Smooth muscle cell of bladder (primary cell): ENCODE measurements at places on chromosomes 1 and 21. TPM values are rescaled to one million over a fixed set of nuclear protein-coding genes. Genes with fewer than 3 reads are reported as not detected.

SLFNL1 gene
- 0.28 and 0.55 TPM in 2 replicates for total RNA-seq

AGBL4 gene
- total RNA-seq = not detected in 2 replicates

ST6GALNAC5 gene
- 0.43 and 1.1 TPM in 2 replicates for total RNA-seq

HIPK1 gene
- total RNA-seq = 16.2 and 17.7 TPM in 2 replicates

SNIP1 gene
- total RNA-seq = 10.0 and 14.1 TPM in 2 replicates

RGS1 gene
- not detected in 2 replicates for total RNA-seq

OPRD1 gene
- under 0.01 TPM in 1 of 2 replicates, not detected in the other for total RNA-seq

KCNJ9 gene
- total RNA-seq = under 0.01 TPM in 2 replicates

LAMC1 gene
- total RNA-seq = 613 and 643 TPM in 2 replicates

OR2T3 gene
- not detected in 2 replicates for total RNA-seq

EPHA10 gene
- 0.14 TPM in 1 of 2 replicates, not detected in the other for total RNA-seq

C1orf141 gene
- not detected in 2 replicates for total RNA-seq

HPCA gene
- under 0.01 and 0.18 TPM in 2 replicates for total RNA-seq

L1TD1 gene
- total RNA-seq = under 0.01 TPM in 1 of 2 replicates, not detected in the other

S100A9 gene
- total RNA-seq = 0.28 and 0.83 TPM in 2 replicates

BCAR3 gene
- 21.3 and 21.7 TPM in 2 replicates for total RNA-seq

SH3D21 gene
- 1.8 and 5.0 TPM in 2 replicates for total RNA-seq

A3GALT2 gene
- not detected in 2 replicates for total RNA-seq

SPRR2B gene
- not detected in 2 replicates for total RNA-seq

CYP4Z1 gene
- not detected in 2 replicates for total RNA-seq

AADACL3 gene
- total RNA-seq = not detected in 2 replicates

THRAP3 gene
- total RNA-seq = 68.1 and 83.3 TPM in 2 replicates

RIPK4 gene
- total RNA-seq = under 0.01 TPM in 1 of 2 replicates, not detected in the other

SPRR2E gene
- not detected in 2 replicates for total RNA-seq

SH2D5 gene
- total RNA-seq = 2.4 and 6.4 TPM in 2 replicates

RIPPLY3 gene
- not detected in 2 replicates for total RNA-seq

RHD gene
- total RNA-seq = not detected in 2 replicates

PCBP3 gene
- 1.0 and 1.6 TPM in 2 replicates for total RNA-seq

COG2 gene
- total RNA-seq = 21.5 and 23.8 TPM in 2 replicates

CCDC181 gene
- 0.09 and 0.14 TPM in 2 replicates for total RNA-seq

CHI3L2 gene
- 0.28 and 1.4 TPM in 2 replicates for total RNA-seq

NPHS2 gene
- not detected in 2 replicates for total RNA-seq

PDC gene
- total RNA-seq = 0.28 TPM in 1 of 2 replicates, not detected in the other

CHRM3 gene
- 0.28 and 1.3 TPM in 2 replicates for total RNA-seq

REN gene
- total RNA-seq = 0.14 and 0.28 TPM in 2 replicates

ADGRL4 gene
- total RNA-seq = 4.3 and 9.5 TPM in 2 replicates

RNU1-4 gene
- 3,030 and 4,050 TPM in 2 replicates for total RNA-seq

DNALI1 gene
- 1.7 and 4.0 TPM in 2 replicates for total RNA-seq

IGSF3 gene
- under 0.01 and 0.18 TPM in 2 replicates for total RNA-seq
